ENCODE measurements at places on chromosomes 3 and 15.

DNA sequence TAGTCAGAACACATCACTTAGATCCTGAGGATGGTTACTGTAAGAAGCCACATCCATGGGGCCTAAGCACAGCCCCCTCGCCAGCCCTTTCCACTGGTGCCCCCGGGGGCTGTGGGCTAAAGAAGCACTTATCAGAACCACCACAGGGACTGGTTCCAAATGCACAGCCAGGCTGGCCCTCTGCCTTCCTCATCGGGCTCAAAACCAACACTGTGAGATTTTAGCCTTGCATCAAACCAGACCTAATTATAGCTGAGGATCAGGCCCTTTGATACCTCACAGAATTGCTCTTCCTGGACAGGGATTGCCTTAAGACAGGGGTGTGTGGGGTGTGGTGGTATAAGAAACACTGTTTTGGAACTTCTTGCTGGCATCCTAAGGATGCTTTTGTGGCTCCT lies 23.7 kb downstream of the SRPRB start:
- DNase-seq, result no peak

- no peak for DNase-seq
Measured at GRCh38 chr15:98525661-98526001, 122.7 kb upstream of the IGF1R start.

DNA sequence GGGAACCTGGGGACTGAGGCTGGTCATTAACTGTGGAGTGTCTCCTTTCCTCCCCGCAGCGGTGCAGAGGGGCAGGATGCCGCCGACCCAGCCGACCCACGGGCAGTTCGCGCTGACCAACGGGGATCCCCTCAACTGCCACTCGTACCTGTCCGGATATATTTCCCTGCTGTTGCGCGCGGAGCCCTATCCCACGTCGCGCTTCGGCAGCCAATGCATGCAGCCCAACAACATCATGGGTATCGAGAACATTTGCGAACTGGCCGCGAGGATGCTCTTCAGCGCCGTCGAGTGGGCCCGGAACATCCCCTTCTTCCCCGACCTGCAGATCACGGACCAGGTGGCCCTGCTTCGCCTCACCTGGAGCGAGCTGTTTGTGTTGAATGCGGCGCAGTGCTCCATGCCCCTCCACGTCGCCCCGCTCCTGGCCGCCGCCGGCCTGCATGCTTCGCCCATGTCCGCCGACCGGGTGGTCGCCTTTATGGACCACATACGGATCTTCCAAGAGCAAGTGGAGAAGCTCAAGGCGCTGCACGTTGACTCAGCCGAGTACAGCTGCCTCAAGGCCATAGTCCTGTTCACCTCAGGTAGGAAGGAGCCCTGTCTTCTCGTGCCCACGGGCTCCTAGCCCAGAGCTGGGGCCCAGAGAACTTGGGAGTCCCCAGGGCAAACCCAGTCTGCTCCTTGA lies 3.7 kb downstream of the NR2F2 start:
- DNase-seq, result no peak

DNA sequence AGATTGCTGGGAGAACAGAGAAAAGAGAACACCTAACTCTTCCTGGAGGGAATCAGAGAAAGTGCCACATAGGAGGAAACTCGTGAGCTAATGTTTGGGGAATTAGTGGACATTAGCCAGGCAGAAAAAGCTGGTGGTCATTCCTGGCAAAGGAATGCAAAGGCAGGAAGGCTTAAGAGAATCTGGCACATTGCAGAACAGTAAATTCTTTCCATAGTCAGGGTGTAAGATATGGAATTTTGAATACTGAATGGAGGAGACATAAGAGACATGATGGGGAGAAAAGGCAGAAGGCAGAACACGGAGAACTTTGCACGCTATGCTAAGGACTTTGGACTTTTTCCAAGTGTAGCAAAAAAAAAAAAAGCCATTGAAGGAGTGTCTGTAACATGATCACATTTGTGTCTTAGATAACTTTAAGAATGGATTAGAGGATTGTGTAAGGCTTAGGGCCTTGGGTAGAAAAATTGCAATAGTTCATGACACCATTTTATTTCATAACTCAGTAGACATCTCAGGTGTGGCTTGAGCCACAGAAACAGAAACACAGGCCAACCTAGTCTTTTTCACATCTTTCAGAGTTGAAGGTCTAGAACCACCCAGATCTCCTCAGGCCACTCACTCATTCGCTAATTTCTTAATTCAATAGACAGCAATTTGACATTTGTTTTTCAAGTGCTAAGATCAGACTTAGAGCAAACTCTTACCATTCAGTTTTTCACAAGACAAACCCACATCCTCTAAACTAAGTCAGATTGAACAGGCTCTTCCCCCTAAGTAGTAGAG lies 31.2 kb upstream of the CCDC80 start:
- no peak for DNase-seq

DNA sequence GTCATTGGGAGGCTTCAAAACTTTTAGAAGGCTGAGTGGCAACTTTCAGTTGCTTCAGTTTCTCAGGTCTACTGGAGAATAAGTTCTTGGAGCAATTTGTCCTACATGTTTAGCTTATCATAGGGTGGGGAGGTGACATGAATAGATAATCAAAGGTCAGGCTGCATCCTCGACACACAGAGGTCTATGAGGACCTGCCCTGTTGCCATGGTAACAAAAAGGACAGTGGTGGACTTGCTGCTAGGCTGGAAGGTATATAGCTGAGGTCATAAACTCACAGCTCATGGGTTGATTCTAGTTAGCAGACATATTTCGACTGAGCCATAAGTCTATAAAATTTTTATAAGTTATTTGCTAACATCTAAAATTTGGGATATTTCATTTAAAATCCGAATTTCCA lies 267.0 kb downstream of the THRB start:
- DNase-seq, result no peak

- no peak for DNase-seq
Measured at GRCh38 chr15:61080221-61081026, 148.7 kb downstream of the RORA start.
